MV-4-11 (cell line): ENCODE measurements at places on chromosomes 1 and 21.

DNA sequence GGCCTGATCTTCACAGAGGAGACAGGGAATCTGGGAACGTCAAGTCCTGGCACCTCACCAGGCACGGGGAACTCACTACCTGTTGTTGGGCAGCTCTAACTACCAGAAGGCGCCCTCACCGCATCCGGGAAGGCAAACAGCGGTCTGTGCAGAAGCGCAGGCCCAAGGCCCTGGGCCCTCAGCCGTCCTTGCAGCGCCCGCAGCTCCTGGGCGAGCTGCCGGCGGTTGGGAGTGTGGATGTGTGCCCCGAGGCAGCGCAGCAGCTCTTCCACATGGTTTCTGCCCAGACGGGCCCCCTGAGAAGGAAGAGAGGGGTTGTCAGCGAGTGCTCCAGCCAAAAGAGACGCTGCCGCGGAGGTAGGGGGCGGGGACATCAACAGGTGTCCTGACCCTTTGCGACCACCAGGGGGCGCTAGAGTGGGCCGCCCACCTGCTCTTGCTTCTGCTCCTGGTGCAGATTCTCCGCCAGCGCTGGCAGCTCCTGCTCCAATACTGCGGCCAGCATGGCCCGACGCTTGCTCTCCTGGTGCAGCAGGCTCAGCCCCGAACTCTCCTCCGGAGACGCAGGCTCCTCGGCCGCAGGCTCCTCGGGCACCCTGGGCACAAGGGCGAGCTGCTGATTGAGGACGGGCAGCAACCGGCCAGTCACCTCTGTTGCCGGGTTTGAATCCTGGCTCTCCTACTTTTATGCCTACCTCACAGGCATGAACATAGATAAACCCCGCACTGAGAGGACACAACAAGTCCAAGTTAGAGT is 9.3 kb downstream of the MAP3K6 start:
- DNase-seq: peak; percentile 33

GRCh38 chr1:94317790-94318188 is 80.4 kb upstream of the ARHGAP29 start:
- DNase-seq: no peak

- DNase-seq: no peak
Measured at GRCh38 chr1:60916906-60917305, 165.5 kb upstream of the NFIA start.

GRCh38 chr1:180221462-180221861 is 8.6 kb upstream of the LHX4 start:
- DNase-seq: no peak

DNA sequence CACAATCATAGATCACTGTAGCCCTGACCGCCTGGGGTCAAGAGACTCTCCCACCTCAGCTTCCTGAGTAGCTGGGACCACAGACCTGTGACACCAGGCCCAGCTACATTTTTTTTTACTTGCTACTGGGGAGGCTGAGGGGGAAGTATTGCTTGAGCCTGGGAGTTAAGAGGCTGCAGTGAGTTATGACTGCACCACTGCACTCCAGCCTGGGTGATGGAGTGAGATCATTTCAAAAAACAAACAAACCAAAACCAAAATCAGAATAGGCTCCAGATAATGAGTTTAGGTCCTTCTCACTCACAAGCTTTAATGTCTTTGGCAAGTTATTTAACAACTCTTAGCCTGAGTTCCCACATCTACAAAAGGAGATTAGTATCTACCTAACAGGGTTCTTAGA is 22.8 kb downstream of the WDR26 start:
- no peak for DNase-seq

DNA sequence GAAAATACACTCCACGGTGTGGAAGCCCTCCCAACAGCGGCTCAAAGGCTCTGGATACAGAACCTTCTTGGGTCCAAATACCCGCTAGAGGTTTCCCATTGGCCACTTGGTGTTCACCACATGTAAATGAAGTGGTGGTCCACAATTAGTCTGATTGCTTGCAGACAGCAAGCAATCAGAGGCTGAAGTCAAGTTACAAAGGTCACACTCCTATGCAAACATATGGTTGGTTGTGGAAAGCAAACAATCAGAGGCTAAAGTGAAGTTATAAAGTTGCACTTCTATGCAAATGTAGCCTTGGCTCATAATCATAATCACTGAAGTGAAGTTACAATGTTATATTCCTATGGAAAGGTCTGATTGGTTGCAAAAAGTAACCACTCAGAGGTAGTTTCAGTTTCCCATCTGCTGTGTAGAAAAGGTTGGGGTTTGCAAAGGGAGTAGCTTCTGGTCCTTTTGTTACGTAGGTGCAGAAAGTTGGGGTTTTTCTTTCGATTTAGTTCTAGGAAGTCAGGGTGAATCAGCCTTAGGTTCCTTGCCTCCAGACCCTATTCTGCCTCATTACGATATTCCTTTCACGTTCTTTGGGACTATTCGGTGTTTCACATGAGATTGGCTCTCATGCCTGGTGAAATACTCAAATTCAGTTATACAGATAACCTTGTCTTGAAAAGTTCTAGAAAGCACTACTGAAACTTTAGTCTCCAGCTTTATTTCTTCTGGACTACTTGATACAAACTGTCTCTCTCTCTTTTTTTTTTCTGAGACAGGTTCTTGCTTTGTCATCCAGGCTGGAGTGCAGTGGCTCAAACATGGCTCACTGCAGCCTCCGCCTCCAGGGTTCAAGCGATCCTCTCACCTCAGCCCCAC is 36.7 kb upstream of the MTF2 start:
- peak; percentile 71 for DNase-seq

DNA sequence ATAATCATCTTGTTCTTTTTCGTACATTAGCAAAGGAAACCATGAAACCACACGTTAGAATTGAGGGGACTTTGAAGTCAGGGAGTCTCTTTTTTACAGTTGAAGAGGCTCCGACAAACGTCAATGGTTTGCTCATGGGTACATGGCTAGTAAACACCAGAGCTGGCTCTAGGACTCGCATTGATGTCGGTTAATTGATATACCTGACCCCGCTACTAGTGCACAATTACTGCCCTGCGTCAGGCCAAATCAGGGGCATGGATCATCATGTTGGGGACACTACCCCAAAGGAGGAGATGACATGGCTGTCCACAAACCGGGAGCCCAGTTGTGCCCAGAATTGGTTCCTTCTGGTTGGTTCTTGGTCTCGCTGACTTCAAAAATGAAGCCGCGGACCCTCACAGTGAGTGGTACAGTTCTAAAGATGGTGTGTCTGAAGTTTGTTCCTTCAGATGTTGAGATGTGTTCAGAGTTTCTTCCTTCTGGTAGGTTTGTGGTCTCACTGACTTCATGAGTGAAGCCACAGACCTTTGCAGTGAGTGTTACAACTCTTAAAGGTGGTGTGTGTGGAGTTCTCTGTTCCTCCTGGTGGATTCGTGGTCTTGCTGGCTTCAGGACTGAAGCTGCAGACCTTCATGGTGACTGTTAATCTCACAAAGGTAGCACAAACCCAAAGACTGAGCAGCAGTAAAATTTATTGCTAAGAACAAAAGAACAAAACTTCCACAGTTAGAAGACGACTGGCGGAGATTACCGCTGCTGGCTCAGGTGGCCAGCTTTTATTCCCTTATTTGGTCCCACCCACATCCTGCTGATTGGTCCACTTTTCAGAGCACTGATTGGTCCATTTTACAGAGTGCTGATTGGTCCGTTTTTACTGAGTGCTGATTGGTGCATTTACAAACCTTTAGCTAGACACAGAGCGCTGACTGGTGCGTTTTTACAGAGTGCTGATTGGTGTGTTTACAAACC is 126.9 kb upstream of the ERRFI1 start:
- DNase-seq: no peak

DNA sequence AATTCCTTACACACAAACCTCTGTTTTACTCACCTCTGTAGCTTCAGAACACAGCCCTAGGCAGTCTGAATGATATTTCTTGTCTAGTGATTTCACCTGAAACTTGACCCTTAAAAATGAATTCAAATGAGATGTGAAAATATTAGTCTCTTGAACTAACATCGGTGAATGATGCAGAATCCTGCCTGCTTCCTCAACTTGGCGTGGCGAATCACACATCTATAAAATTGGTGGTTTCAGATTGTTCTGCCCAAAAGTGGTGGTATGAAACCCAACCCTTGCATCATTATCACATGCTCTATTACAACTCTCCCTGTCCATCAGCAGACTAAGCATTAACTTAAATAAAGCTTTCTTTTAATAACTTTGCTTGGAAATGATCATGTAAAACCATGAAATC is 26.9 kb upstream of the C1orf21 start:
- DNase-seq: peak; percentile 41

DNA sequence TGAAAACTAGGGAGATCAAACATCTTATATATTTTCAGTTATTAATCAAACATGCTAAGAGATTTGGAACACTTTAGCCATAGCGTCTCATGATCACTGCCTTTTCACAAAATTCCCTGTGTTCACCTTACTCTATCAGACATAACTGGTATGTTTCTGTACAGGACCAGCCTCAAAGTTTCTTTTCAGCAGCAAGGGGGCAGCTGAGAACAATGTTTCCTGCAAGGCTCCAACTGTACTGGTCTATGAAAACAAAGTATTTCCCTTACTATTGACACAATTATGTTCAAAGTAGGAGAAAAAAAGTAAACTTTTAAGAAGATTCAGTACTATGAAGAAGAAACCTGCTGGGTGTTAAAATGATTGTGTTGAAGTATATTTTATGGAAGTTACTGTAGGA is 98.5 kb downstream of the ATF6 start:
- no peak for DNase-seq

DNA sequence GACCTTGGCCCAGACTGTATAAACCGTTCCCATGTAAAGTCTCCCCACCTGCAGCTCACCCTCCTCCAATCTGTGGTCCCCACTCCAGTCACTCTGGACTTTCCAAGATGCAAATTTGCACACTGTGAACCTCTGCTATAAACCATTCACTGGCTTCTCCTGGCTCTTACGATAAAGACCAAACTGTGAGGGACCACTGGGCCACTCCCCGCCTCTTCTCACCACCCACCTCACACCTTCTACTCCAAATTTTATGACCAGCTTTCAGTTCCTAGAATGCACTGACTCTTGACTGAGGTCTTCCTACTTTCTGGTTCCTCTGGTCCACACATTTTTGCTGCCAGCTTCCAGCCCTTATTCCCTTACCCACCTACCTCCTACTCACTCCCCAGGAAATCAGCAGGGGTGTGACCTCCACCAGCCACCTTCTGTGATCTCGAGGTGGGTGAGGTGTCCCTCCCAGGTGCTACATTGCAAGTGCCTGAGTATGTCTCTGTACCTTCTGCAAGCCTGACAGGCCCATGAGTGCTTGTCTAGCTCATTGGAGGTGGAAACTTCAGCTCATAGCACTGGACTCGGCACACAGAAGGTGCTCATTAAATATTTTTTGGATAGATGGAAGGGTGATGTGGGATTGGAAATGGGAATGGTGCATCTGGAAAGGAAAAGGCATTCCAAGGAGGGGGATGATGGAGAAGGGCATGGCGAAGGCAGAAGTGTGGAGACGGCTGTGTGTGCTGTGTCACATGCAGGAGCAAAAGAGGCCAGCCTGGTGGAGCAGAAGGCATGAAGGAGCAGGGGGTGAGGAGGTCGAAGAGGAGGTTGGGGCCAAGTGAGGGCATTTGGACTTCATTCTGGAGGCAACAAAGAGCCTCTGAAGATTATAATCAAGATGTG is 15.6 kb upstream of the CSF1 start:
- no peak for DNase-seq

- no peak for DNase-seq
Measured at GRCh38 chr1:6111571-6111970, 65.9 kb downstream of the KCNAB2 start.

DNA sequence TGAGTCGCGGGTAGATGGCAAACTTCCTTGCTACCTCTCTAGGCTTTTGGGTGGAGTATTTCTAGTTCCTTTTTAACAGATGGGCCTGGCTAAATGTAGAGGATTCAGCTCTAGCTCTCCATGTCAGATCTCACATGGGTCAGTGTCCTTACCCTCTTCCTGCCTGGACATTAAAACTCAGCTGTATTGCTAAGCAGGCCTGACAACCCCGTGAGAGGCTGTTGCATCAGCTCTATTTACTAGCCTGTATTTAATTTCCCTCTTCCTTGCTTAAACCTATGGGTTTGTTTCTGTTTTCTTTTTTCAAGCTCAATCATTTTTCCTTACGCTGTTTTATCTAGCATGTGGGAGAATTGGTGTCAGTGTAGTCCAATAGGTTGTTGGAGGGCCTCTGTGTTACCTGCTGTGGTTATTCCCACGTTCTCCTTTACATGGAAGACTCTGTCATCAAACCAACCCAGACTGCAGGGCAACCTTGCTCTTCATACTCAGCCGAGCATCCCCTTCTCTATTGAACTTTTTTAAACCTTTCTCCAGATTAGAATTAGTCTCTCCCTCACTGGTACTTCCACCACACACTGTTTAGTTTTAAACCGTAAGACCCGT is 79.5 kb upstream of the BACH1 start:
- peak; percentile 40 for DNase-seq

DNA sequence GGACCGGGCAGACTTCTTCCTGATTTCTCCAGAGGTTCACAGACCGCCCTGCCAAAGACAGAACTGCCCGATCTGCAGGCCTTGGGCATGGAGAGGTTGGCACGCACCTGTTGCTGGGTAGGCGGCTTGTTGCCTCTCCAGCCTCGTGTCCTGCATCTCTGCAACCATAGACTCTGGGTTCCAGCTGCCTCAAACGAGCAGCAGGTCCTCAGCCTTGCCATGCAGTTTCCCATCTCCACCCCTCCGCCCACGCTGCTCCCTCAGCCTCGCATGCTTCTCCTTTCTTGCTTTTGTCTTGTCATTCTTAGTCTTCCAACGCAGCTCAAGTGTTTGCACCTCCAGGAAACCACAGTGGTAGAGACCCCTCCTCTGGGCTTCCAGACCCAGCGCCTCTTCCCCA is 126.2 kb downstream of the LACTBL1 start:
- no peak for DNase-seq

GRCh38 chr21:45449658-45450422 is 44.9 kb downstream of the COL18A1 start:
- peak; percentile 28 for DNase-seq

DNA sequence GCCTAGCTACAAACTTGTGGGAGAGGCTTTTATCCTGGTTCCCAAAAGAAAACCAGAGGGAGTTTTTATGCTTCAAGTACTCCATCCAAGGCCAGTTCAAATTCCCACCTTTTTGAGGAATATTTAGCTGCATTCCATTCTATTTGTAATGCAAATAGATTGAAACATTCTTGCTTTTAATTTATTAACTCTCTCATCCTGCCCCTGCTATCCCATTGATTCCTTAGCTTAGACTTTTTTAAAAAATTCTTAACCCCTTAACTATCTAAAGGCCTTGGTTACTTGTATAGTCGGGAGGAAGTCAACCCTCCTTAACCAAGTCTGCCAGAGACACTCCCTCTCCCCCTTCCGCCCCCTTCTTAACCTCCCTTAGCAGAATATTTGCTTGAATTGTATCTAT is 2.5 kb upstream of the MOV10 start:
- DNase-seq: no peak

GRCh38 chr1:218867066-218867465 is 306.6 kb upstream of the LYPLAL1 start:
- no peak for DNase-seq

DNA sequence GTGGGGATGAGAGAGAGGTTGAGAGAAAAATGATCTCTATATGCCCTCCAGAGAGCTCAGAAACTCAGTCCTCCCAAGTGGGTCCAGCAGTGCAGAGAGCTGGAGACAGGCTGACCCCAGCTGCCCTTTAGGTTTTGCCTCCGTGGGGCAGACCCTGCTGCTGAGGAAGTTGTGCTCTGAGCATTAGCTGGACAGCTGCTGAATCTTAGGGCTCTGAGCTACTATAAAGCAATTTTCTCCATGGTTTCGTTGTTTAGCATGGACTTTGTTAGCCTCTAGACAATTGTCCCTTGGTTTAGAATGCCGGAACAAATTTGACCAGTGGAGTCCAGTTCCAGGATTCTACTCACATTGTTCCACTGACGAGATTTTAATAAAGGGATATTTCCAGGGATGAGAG is 22.1 kb downstream of the BATF3 start:
- DNase-seq: no peak
